ENCODE measurements at places on chromosomes 5 and 9.
A peak's percentile ranks its signal among the peaks of the same experiment; 100 is the strongest.

- no peak for DNase-seq
Observed at GRCh38 chr5:171635028-171635427, 150.6 kb upstream of the SMIM23 start.

DNA sequence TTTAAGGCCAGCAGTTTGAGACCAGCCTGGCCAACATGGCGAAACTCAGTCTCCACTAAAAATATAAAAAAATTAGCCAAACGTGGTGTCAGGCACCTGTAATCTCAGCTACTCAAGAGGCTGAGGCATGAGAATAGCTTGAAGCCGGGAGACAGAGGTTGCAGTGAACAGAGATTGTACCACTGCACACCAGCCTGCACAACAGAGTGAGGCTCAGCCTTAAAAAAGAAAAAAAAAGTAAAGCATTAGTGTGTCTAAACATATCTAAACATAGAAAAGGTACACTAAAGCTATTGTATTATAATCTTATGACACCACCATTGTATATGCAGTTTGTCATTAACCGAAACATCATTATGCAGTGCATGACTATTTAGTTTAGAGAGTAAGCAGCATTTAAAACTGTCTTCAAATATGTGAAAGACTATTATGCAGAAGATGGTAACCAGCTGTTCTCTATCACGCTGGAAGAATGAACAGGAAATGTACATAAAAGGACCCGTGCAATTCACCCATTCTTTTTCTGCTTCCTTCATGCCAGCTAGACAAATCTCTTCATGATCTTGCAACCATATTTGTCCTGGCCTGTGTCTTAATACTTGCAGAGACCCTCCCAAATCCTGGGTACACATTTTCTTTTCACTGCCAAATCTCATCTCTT, 58.6 kb downstream of the ITGA1 start:
- no peak for DNase-seq

- DNase-seq: no peak
Observed at GRCh38 chr9:119003882-119004617, 365.2 kb downstream of the BRINP1 start.

DNA sequence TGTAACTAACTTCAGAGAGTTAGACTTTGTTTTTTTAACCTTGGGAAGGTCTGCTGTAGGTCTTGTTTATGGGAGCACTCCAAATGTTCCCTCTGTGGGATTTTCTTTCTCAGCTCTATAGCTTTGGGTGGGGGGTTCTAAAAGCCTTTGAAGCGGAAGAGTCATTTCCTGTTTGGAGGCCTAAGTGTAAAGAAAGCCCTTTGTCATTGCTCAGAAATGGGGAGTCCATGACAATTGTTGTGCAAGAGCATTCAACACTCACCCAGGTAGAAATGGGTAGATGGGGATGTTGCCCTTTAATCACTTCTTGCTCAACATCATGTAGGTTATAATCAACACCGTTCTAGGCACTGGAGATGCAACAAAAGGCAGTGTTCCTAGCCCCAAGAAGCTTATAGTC, 30.3 kb upstream of the MAST4 start:
- no peak for DNase-seq

- DNase-seq: no peak
Observed at GRCh38 chr5:176810687-176811501, 535 bp downstream of the UNC5A start.

DNA sequence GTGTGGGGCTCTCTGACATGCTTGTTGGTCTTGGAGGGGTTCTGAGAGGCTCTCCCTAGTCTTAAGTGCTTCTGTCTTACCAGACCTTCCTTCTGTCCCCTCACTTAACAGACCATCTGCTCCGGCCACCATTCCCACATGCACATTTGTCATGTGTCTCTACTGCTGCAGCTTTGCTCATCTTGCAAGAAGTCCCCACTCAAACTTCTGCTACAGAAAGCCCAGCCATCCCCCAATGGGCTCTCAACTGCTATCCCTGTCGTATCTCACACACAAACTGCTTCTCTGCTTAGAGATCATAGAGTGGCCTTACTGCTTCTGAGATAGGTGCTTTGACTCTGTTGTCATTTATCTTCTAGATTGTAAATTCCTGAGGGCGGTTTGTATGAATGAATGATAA, 69.4 kb downstream of the NUP214 start:
- no peak for DNase-seq

DNA sequence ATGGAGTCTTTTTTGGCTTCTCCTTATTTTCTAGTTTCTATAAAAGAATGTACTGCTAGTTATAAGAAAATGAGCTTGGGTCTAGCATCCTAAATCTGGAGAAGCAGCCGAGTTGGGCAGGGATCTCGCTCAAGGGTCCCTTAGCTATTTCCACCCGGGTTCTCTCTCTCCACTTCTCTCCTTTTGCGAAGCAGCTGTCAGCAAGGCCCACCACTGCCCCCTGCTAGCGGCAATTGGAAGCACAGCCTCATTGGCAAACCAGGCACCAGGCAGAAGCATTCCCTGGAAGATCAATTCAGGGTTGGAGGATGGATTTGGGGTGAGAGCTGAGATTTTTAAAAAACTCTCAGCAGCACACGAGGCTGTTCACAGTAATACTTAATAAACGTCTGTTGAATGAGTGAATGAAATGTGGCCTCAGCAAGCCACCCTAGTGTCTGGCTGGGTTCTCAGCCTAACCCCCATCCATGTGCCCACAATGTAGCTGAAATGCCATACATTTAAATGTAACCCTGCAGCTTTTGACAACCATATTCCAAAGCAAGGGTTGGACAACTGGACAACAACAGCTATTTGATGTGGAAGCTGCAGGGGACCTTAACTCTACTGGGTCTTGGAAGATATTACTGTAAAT, 34.6 kb upstream of the TNIP1 start:
- peak; percentile 61 for DNase-seq

DNA sequence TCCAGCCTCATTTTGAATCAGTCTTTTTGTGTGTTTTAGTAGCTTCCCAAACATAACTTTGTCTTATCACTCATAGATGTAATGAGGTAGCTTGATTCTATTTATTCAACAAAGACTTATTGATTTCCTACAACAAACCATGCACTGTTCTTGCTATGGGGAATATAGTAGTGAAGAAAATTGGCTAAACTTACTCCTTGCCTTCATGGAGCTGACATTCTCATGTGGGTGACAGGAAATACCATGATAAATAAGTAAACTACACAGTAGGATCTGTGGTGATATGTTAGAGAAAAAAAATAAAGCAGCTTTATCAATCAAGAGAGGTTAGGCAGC, 255.7 kb upstream of the TNC start:
- no peak for DNase-seq

GRCh38 chr5:57394421-57395210, 88.0 kb downstream of the ACTBL2 start:
- DNase-seq: no peak

- DNase-seq: no peak
Observed at GRCh38 chr5:127848098-127848497, 144.9 kb downstream of the CCDC192 start.

- no peak for DNase-seq
Observed at GRCh38 chr5:58648846-58649245, 66.0 kb downstream of the RAB3C start.

GRCh38 chr9:17060450-17060849, 74.4 kb upstream of the CNTLN start:
- DNase-seq: no peak

DNA sequence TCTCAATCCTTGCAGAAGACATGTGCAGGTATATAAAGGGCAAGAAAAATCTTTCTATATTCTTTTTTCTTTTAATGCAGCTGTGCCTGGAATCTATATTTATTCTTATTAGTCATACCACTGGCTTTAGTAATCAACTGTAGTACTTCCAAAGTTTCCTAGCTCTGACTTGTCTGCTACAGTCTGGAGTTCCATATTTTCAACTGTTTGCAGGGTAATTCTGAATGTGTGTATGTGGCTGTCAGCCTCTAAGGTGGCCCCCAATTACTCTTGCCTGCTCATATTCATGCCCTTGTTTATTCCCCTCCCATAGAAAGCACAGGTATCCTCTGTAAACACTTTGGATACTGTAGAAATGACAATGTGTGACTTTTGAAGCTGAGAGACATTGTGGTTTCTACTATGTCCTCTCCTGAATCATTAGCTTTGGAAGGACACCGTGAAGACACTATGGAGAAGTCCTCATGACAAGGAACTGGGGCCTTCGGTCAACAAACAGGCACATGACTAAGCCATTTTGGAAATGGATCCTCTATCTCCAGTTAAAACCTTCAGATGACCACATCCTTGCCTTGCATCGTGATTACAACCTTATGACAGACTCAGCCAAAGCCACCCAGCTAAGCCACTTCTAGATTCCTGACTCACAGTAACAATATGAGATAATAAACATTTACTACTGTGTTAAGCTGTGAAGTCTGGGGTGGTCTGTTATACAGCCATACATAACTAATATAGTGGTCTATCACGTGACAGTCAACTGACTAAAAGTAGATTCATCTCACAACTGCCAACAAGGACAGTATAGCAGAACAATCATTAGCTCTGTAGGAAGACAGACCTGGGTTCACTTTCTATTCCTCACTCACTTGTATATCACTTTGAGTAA, 49.5 kb upstream of the SUSD1 start:
- DNase-seq: no peak

DNA sequence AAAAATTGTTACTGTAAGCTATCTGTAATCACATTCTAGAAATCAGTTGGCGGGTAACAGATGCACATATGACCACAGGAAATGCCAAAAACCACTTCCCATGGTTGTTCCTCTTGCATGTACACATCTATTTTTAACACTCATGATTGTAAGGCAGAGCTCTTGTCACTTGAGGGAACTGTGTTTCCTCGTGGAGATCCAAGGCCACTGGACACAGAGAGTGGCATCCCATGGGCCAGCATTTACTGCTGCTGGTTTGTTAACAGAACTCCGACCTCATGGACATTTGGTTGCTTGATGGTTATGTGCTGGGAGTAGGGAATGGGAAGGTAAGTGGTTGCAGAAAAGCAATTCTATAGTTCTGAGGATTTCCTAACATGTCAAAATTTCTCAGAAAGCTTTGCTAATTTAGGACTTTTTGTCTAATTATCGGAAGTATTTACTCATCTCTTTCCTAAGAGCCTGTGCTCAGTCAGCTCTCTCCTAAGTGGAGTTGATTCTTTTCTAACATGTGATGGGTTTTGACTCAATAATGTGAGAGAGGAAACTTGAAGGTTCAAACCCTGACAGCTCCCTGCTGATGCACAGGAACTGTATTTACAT, 202.0 kb upstream of the NR3C1 start:
- no peak for DNase-seq

- DNase-seq: no peak
Observed at GRCh38 chr9:27385606-27386322, 88.8 kb upstream of the EQTN start.

DNA sequence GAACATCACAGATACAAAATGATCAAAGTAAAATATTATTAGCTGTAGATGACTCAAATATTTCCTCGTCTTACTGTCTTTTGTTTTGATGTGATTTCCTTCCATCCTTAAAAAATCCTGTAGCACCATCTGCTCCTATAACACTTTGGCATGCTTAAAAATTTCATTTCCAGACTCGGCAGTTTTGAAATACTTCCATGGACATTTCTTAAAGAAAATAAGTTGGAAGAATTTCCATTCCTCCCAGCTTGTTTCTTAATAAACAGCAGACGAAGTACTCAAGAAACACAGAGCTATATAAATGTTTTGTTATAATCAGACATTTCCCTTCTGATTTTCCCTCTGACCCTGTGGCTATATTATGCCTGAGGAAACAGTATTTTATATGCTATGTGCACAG, 41.2 kb upstream of the SVEP1 start:
- no peak for DNase-seq

DNA sequence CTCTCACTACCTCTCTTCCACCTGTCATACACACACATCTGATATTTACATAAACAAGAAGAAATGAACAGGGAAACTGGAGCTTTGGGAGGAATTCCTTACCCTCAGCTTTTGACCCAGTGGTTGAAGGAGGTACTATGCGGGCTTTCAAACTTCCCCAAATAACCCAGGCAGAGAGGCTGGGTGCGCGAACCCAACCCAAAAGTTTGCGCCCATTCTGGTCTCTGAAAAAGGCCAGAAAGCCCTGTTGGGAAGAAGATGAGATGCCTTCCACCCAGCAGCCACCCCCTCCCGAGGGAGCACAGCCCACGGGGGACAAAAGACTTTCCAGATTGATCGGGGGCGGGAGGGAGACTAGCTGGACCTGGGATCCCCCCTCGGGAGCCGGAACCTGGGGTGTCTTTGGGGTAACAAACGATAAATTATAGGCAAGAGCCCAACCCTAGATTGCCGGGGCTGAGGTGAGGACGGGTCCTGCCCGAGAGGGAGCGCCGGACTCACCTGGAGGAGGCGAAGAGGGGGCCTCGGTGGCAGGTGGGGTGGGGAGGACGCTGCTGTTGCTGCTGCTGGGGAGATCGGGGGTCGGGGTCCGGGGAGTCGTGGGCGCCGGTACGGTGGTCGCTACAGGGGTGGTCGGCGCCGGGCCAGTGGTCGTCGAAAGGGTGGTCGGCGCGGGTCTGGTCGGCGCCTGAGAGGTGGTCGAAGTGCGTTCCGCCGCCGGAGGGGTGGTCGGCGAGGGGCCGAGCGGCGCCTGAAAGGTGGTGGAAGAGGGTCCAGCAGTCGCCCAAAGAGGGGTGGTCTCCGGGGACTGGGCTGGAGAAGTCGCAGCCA, 798 bp downstream of the MEGF9 start:
- no peak for DNase-seq

DNA sequence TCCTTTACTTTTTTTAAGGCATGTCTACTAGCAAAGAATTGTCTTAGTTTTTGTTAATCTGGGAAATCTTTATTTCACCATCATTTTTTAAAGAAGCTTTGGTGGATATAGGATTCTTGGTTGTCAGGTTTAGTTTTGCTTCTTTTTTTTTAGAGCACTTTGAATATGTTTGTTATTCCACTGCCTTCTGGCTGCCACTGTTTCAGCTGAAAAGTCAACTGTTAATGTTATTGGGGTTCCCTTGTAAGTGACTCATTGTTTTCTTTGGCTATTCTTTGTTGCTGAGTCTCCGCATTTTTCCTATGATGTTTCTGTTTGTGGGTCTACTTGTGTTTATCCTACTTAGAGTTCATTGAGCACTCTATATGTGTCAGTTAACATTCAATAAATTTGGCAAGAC, 44.4 kb downstream of the PHAX start:
- no peak for DNase-seq

DNA sequence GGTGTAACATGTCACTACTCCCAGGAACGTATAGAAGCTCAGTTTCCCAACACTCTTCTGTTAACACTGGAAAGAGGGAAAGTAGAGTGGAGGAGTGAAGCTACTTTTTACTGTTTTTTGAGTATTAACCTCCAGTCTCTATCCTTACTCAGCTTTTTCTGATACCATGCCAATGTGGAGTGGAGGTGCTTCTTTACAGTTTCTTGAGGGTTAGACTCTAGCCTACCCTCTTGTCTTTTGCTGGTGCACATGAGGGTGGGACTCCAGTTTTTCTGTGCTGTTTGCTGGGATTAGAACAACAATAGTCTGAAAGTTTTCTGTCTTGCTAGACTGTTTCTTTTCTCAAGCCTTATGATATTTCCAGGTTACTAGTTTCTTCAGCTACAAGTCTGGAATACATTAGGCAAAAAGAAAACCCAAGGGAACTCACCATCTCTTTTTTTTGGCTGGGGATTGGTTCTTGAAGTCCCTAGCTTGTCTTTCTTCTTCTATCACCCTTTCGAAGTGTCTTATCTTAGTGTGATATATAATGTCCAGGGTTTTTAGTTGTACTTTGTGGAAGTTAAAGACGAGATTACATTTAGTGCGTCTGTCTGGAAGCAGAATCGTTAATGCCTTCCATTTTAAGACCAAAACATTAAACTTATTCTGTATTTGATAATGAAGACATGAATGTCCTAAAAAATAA, 35.9 kb downstream of the PRR16 start:
- no peak for DNase-seq
